NT2/D1 (cell line): ENCODE measurements at places on chromosomes 2 and 18.

DNA sequence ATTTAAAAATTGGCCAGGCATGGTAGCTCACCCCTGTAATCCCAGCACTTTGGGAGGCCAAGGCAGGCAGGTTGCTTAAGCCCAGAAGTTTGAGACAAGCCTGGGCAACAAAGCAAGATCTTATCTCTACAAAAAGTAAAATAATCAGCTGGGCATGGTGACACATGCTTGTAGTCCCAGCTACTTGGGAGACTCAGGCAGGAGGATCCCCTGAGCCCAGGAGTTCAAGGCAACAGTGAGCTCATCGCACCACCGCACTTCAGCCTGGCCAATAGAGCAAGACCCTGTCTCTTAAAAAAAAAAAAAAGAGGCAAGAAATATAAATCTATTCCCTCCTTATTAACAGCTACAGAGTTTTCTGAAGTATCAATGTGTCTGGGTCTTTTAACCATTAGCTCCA is 51.9 kb downstream of the ESCO1 start:
- no peak for DNase-seq

GRCh38 chr2:196413821-196414274 is 225.7 kb upstream of the CCDC150 start:
- no peak for DNase-seq

- no peak for DNase-seq
Measured at GRCh38 chr2:196113061-196113974, 44.7 kb upstream of the DNAH7 start.

GRCh38 chr2:1052771-1053191 is 102.1 kb downstream of the SNTG2 start:
- no peak for DNase-seq

DNA sequence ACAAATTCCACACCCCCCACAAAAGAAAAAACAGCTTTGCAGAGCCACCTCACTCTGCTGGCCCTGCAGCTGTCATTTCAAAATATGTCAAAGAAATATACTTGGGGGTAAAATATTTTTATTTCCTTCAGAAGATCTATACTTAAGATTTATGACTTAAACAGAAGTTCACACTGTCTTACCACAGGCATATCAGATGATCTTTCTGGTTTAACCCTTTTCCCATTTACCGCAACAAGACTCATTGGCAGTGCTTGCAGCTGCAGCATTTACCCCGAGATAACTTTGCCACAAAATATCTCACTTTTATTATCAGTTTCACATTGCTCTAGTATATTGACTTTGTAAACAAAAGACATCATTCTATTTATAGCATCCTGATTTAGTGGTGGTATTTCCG is 21.6 kb upstream of the SLC35G4 start:
- DNase-seq: no peak

- no peak for DNase-seq
Measured at GRCh38 chr2:56705713-56706112, 521.9 kb downstream of the CCDC85A start.

GRCh38 chr18:26649193-26649543 is 100.8 kb upstream of the KCTD1 start:
- no peak for DNase-seq
